ENCODE measurements at places on chromosomes 1 and 21.

GRCh38 chr1:225842074-225842473 lies 32.1 kb downstream of the EPHX1 start:
- DNase-seq: no peak

GRCh38 chr1:116375887-116376728 lies 3.1 kb downstream of the ATP1A1 start:
- no peak for DNase-seq

GRCh38 chr21:28581976-28582375 lies 410.7 kb downstream of the LTN1 start:
- no peak for DNase-seq

- DNase-seq: no peak
Measured at GRCh38 chr1:106908689-106909088, 147.8 kb upstream of the PRMT6 start.

- no peak for DNase-seq
Measured at GRCh38 chr1:220251272-220251671, 21.0 kb downstream of the RAB3GAP2 start.

GRCh38 chr1:111921948-111922347 lies 67.5 kb downstream of the KCND3 start:
- DNase-seq: no peak

DNA sequence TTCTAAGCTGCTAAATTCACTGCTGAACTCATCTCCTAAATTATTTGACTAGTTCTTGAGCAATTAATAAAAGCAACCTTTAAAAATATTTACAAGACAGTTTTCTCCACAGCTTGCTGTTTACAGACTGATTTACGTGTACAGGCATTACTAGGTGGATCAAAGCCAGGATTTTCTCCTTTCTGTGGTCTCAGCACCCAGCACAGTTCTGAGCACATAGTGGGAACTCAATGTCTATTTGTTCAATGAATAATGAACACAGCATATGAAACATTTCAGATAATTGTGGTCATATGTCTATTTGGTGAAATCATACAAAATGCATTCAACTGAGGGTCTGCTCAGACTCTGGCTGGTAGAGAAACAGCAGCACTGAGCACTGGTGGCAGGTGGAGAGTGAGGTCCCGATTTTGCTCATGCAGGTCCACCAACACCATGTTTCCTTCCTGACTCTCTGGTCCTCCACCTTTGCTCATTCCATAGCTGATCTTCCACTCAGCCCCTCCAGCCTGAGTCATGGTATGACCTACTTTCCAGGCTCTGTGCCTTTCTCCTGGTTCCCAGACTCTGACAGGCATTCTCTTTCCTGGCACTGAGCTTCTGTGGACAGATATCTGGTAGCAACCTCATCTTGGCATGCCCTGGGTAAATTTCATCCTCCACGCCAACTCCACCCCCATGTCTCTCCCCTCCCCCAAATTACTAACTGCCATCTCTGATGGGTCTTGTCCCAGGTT lies 311.3 kb downstream of the TGFB2 start:
- DNase-seq: no peak

GRCh38 chr1:184854496-184855140 lies 100.0 kb upstream of the EDEM3 start:
- no peak for DNase-seq

GRCh38 chr1:172723251-172723650 lies 64.3 kb downstream of the FASLG start:
- DNase-seq: no peak

GRCh38 chr1:154219541-154219940 lies 1.2 kb upstream of the UBAP2L start:
- DNase-seq: no peak

DNA sequence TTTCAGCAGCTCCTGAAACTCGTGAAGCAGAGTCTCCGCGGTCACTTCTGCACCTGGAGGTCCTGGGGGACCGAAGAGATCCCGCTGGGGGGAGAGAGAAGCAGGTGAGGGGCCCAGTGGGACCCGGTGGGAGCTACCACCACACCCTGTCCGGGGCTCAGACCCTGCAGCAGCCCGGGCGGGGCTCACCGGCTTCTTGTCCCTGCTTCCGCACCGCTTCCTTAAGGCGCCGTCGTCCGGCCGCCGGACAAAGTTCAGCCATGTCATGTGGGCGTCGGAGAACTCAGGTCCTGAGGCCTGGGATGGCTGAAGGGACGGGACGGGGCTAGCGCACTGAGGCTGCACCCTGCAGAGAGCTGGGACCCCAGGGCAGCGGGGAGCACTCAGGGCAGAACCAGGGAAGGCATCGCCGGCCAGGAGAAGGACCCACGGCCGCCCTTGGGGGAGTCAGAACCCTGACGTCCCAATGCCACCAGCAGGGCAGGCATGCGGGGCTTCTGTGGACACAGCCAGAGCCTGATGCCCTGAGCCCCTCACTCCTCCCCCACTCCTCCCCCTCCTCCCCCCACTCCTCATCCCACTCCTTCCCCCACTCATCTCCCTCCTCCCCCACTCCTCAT lies 2.2 kb downstream of the C1QTNF12 start:
- no peak for DNase-seq
